Fibroblast of villous mesenchyme (primary cell): ENCODE measurements at places on chromosomes 13 and 19. TPM values are rescaled to one million over a fixed set of nuclear protein-coding genes. Genes with fewer than 3 reads are reported as not detected.

KLF1 gene
- not detected in 2 replicates for total RNA-seq

BCAM gene
- 10.3 and 15.1 TPM in 2 replicates for total RNA-seq

HSH2D gene
- not detected in 2 replicates for total RNA-seq

NLRP13 gene
- not detected in 2 replicates for total RNA-seq

OLFM4 gene
- under 0.01 TPM in 1 of 2 replicates, not detected in the other for total RNA-seq

ACP7 gene
- not detected in 2 replicates for total RNA-seq

SETDB2 gene
- total RNA-seq = 11.9 and 16.4 TPM in 2 replicates

PRSS57 gene
- total RNA-seq = not detected in 2 replicates

GSX1 gene
- not detected in 2 replicates for total RNA-seq

ZNF223 gene
- 4.5 and 5.6 TPM in 2 replicates for total RNA-seq

RUBCNL gene
- total RNA-seq = 0.43 and 0.97 TPM in 2 replicates

NTN5 gene
- total RNA-seq = under 0.01 TPM in 1 of 2 replicates, not detected in the other

PEX11G gene
- 2.3 and 2.6 TPM in 2 replicates for total RNA-seq

ZNF729 gene
- total RNA-seq = not detected in 2 replicates

ELSPBP1 gene
- total RNA-seq = not detected in 2 replicates

CBARP gene
- 5.8 and 6.0 TPM in 2 replicates for total RNA-seq

LILRB2 gene
- total RNA-seq = not detected in 2 replicates

LILRB5 gene
- total RNA-seq = not detected in 2 replicates

SHANK1 gene
- total RNA-seq = 7.4 and 7.8 TPM in 2 replicates

FFAR3 gene
- total RNA-seq = not detected in 2 replicates

OR4F17 gene
- 0.32 TPM in 1 of 2 replicates, not detected in the other for total RNA-seq

CD33 gene
- total RNA-seq = not detected in 2 replicates

SERTM1 gene
- not detected in 2 replicates for total RNA-seq

PAF1 gene
- total RNA-seq = 29.6 and 33.2 TPM in 2 replicates
